ENCODE measurements at places on chromosomes 16 and 17.

DNA sequence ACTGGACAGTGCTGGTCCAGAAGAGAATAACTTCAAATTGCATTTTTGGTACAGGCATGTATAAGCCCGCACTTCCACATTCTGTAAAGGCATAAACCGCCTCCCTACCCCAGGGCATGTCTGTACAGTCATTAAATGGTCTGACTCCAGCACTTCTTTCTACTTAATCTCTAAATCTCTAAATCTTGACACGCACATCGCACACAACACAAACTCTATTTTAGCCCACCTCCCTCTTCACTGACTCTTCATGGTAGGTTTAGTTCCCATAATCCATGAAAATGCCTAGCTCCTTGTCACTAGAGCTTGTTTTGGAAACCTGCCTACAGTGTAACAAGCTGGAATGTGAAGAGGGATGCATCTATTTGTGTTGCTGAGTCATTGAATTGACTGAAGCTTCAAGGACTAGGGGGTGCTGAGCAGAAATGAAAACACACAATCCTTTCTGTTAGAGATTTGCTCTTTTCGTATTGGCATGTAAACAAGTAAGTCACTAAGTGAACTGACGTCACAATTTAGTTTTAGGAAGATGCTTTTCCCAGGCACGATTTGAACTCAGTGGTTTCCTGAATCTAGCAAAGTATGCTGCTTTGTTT lies 1.6 kb upstream of the DUSP14 start:
- peak; percentile 39 for DNase-seq

GRCh38 chr17:17060930-17061329 lies 18.7 kb downstream of the MPRIP start:
- no peak for DNase-seq

DNA sequence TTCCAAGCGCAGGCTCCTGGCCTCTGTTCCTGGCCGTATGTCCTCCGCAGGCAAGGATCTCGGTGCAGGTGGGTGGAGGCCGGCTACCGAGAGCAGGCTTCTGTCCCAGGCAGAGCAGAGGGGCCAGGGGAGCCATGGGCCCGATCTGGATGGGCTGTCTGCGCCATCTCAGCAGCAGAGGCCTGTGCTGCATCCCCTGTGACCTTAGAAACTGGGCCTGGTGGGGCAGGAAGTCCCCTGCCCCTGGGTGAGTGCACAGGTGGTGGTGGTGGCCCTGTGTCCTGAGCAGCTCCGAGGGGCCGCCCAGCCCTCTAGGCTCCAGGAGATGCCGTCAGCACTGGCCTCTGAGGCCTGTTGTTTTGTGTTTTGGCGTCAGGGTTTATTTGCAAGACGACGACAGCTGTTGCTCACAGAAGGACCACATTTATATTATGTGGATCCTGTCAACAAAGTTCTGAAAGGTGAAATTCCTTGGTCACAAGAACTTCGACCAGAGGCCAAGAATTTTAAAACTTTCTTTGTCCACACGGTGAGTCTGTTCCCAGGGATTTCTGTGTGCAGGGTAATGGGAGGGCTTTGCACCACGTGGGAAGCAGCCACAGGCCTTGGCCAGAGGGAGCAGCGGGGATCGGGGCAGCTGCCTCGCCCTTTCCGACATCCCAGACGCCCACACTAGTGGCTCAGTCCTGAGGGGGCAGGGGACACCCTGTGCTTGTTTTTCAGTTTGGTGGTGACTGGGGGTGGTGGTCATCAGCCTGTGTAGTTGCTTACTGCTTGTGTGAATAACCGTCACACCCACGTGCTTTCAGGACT lies 59.1 kb downstream of the PDPK1 start:
- no peak for DNase-seq

DNA sequence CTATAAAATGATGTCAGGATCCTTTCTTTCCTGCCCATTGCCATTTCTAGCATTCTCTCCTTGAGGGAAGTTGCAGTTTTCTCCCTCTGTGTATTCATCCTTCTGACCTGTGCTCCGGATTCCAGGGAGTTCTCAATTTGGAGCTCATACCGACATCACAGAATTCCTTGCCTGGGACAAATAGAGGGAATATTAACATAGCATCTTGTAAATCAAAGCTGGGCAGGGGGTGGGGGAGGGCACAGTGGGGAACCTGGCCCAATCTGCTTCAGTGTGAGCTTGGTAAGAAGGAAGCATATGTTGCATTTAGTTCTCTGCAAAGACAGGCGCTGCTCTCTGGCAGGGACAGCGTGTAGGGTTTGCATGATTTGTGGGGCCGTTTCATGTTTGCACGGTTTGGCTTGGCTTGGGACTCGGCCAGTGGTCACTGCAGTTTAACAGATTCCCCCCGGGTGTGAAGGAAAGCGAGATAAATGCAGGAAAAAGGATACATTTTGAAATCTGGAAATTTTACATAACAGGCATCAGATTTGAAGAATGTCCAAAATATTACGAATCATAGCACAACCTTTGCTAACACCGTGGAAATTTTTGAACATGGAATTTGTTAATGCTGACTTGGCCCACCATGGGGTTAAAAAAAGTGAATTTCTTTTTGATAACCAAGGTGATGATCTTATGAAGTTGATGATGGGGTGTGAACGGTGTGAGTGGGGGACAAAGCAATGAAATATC lies 178.0 kb downstream of the WWOX start:
- DNase-seq, result no peak

- DNase-seq, result no peak
These were observed 14.0 kb upstream of the OR1E2 start for GRCh38 chr17:3447625-3448024.

DNA sequence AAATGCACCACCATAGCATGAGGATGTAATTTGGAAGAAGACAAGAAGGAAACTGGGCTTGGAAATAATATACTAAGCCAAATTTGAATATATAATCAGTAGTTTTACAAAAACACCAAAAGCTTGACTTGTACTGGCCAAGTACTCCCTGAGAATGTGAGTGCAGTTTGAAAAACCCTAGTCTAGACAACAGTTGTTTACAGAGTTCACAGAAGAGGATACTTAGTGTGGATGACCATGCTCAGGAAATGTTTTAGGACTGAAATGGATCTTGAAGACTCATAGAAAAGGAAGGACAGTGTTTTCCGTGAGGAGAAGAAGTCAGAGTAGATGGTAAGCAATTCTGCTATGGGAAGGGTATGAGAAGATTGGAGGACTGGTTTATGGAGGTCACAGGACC lies 1.9 kb upstream of the CDYL2 start:
- DNase-seq, result no peak

DNA sequence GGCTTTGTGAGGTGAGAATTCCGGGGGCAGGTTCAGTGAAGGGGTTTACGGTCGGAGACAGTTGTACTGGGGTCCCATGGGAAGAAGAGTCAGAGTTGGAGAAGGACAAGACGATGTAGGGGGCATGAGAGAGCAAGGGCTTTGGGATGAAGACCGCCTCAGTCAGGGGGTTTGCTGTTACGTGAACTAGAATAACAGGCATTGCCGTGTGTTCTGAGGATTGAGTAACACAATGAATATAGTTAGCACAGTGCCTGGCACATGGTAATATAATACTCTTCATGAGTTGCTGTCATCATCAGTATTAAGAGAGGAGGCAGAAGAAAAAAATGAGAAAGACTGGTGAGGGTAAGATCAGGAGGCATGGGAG lies 577 bp downstream of the ZNF646 start:
- DNase-seq, result no peak

DNA sequence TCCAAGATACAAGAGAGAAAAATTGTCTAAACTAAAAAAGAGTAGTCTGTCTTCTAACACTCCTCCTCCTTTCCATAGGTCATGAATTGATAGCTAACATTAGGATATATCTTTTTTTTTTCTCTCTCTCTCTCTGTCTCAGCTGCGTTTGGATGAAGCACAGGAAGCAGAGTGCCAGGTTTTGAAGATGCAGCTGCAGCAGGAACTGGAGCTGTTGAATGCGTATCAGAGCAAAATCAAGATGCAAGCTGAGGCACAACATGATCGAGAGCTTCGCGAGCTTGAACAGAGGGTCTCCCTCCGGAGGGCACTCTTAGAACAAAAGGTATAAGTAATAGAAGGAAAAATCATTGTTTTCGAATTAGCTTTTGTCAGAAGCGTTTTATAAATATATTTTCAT lies 32.9 kb downstream of the ABHD15 start:
- DNase-seq, result no peak

- no peak for DNase-seq
These were observed 16.7 kb upstream of the ALKBH5 start for GRCh38 chr17:18166894-18167293.

DNA sequence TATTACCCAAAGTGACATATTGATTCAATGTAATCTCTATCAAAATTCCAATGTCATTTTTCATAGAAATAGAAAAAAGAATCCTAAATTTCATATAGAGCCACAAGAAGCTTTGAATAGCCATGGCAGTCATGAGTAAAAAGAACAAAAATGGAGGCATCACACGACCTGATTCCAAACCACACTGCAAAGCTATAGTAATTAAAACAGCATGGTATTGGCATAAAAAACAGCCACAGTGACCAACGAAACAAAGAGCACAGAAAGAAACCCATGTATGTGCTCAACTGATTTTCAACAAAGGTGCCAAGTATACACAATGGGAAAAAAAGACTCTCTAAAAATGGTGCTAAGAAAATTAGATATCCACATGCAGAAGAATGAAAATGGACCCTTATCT lies 101.5 kb downstream of the BRIP1 start:
- DNase-seq, result no peak

GRCh38 chr17:45770632-45771270 lies 13.4 kb upstream of the CRHR1 start:
- no peak for DNase-seq

- no peak for DNase-seq
These were observed 655 bp downstream of the HIRIP3 start for GRCh38 chr16:29994600-29995323.

DNA sequence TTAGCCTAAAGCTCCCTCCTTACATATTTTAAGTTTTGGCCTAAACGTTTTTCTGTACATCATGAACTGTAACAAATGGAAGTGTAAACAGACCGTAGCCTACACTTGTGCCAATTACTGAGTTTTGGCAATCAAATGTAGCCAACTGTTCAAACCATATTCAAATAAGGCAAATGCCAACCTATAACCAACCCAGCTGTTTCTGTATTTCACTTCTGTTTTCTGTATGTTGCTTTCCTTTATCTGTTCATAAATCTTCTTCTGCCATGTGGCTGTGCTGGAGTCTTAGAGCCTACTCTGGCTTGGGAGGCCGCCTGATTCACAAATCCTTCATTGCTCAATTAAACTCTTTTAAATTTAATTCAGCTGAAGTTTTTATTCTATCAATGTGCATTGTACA lies 6.9 kb upstream of the C16orf78 start:
- DNase-seq, result no peak

DNA sequence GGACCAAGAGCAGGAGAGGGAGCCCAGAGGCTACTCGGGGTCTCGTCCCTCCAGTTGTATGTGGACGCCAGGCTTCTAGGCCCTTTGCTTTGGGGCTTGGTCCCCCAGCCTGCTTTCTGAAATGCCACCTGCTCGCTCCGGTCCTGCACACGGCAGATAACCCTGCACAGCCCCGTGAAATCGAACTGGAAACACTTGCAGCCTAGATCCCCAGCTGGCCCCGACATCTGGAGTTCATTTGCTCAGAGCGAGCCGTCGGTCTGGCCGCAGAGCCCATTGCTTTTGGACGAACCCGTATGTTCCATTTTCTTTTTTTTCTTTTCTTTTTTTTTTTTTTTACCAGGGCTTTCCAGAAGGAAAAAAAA lies 22.9 kb downstream of the C1QTNF1 start:
- no peak for DNase-seq
